ENCODE measurements at places on chromosomes 12 and 14.

- no peak for DNase-seq
Observed at GRCh38 chr14:74917646-74918081, 5.4 kb downstream of the RPS6KL1 start.

- DNase-seq, result no peak
Observed at GRCh38 chr12:2058837-2059236, 6.0 kb downstream of the CACNA1C start.

GRCh38 chr12:11713202-11713601 lies 63.7 kb downstream of the ETV6 start:
- DNase-seq, result no peak

DNA sequence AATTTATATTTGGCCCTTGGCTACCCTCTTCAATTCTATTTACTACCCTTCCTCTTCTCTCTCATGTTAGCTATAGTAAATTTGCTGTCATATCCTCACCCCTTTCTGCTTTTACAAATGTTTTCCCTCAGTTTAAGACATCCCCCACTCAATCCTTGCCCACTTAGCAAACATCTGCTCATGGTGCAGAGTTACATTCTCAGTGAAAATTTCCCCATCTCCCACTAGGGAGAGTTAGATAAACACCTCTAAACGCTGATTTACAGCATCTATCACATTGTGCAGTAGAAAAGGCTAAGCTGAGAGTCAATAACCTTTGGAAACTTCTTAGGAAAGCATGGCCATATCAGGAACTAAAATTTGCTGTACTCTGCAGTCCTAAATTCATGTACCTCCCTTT lies 69.0 kb downstream of the DENND5B start:
- no peak for DNase-seq

Measured in HAP-1 (cell line).